ENCODE measurements at places on chromosomes 13 and 19. TPM values are rescaled to one million over a fixed set of nuclear protein-coding genes. Genes with fewer than 3 reads are reported as not detected.

GRCh38 chr19:38061294-38061693, 154.3 kb downstream of the SIPA1L3 start:
- peak; percentile 95 for DNase-seq

GRCh38 chr13:110506396-110506795, 55.1 kb downstream of the RAB20 start:
- no peak for DNase-seq

Gene PGLYRP1
- not detected for polyA plus RNA-seq

DNA sequence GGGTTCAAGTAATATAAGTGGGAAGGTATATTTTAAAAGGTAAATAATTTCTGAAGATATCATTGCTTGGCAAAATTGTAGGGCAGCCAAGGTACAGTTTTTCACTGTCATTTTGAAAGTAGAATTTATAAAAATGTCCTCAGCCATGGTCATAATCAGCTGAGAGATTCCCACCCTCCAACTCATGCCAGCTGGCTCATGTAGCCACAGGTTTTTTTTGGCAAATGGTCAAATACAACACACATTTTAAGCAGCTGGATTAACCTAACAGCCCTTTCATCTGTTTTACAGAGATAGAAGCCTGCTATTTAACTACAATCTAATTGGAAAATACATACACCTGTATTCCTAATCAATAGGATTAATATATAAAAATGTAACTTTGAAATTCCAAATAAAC, 619.2 kb upstream of the SGCG start:
- no peak for DNase-seq

GRCh38 chr19:30686176-30686820, 314.1 kb downstream of the ZNF536 start:
- no peak for DNase-seq

DNA sequence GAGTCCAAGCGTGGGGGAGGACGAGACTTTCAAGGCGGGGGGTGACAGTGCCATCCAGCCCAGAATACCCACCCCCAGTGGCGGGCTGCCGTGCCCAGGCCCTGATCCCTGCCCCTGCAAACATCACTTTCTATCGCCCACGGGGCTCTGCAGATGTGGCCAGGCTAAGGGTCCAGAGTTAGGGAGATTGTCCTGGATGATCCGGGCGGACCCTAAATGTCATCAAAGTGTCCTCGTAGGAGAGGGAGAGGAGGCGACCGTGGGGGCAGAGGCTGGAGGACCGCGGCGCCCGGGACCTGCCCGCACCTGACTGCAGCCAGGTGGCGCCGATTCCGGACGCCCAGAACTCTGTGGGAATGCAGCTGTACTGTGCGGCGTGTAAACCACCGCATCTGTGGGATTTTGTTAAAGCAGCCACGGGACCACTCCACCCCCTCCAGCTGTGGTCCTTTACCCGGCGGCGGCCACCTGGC, 32.4 kb downstream of the GJA3 start:
- DNase-seq = no peak

Gene DIAPH3
- polyA plus RNA-seq = 8.9 TPM

Gene WDR88
- not detected for polyA plus RNA-seq

DNA sequence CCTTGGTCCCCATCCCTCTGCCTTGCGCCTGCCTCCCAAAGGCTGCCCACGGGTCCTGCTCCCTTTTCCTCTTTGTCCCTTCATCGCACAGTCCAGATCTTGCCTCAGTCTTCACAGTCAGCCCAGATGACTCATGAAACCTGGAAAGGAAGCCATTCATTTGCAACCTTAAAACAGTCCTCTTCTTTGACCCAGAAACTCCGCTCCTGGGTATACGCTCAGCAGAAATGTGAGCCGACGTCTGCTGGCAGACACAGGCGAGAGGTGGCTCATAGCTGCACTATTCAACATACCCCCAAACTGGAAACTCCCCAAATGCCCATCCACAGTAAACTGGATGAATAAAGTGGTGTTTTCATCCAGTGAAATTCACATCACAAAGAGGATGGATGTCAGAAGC, 13.6 kb upstream of the PEPD start:
- peak; percentile 34 for DNase-seq

GRCh38 chr13:43631106-43631505, 155.7 kb downstream of the ENOX1 start:
- DNase-seq = no peak

GRCh38 chr19:45161738-45162607, 1.2 kb upstream of the NKPD1 start:
- peak; percentile 28 for DNase-seq

DNA sequence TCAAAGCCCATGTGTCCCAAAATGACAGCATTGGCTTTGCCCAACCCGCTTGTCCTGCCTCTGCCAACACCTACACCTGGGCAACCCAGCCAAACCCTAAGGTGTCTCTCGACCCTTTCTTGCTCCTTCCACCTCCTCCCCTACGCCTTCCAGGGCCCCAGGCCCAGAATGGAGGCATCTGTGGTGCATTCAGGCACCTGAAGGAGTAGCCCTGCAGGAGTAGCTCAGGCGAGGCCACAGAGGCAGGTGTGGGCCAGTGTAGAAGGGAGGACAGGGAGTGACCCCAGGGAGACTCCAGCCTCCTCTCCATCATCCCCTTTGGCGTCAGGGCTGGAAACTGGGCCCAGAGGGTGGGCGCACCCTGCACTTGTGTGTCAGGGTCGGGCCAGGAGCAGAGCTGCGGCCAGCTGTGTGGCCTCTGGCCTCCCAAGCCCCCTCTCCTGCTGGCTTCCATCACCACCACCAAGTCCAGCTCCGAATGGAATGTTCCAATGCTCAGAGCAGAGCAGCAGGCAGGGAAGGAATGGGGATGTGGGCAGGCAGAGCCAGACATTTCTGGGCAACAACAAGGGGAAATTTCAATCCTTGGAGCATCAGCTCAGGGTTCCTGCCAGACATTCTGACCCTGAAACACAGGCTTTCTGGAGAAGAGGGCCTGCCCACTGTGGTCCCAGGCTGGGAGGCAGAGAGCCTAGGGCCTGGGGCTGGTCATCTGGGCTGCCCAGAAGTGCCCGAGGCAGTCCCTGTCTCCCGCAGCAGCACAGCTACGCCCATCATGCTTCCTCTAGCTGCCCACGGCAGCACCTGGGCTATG, 16.4 kb downstream of the PLEKHF1 start:
- no peak for DNase-seq

GRCh38 chr19:8245869-8246835, 37.0 kb downstream of the CERS4 start:
- no peak for DNase-seq

DNA sequence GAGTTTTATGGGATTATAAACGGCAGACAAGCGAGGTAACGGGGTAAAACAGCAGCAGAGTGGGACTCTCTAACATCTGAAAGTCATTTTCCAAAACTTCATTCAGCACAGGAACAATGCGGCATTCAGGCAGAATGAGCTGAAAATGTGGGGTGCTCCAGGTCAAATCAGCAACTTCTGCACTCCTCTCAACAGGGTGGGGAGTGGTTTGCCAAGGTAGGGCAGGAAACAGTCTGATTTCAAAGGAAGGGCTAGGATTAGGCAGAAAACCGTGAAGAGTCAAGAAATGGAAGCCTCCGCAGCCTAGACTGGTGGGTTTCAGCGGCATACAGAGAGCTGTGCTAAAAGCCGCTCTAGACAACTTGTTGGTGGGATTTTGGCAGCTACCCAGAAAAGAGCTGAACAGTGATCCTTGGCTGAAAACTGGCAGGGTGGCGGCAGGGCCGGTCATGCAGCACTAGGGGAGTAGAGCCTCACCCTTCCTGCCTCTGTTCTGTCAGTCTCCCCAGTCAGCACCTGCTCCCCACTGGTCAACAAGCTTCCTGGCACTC, 154.2 kb upstream of the KLF12 start:
- DNase-seq = no peak

- DNase-seq = no peak
Measured at GRCh38 chr13:20209948-20210347, 17.2 kb upstream of the GJB2 start.

DNA sequence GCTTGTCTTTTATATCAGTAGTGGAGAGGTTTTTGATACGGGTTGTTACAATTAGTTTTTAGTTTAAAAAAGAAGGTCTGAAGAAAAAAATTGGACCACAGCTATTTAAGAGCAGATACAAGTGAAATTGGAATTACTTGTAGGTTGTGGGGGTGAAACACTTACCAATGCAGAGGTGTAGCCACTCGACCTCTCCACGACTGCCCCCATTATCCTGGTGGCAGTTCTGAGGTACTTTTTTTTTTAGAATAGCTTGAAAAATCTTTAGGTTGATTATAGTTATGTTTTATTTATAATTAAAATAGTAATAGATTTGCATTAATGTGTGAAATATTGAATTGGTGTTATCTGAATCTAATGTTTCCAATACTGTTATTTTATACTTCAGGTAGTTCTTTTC, 60.7 kb downstream of the PAN3 start:
- DNase-seq = no peak

DNA sequence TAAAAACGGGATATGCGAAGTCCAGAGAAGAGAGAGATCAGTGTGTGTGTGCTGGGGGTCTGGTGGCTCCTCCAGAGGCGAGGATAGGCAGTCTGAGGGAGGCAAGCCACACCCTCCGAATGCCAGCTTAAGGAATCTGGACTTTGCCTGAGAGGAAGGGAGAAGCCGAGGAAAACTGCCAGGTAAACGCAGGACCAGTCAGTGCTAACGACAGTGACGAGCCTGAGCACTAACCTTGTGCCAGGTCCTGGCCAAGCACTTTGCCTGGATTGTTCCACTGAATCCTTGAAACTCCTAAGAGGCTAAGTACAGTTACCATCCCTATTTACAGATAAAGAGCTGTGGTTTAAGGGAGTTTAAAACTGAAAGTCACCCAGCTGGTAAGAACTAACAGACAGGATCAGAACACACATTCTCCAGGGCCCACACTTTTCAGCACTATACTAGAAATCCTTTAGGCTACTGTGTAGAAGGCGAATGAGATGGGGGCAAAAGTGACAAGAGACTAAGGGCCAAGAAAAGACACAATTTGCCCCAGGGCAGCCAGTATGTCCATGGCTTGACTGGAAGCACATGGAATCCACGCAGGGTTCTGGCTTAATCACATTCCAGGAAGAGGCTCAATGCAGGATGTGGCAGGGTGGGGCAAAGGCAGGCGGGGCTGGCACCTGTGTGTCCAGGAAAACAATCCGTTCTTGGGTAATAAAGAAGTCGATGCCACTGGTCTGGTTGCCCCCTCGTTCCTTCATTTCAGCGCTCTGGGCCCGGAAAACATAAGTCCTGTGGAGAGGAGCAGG, 15.1 kb downstream of the SMG9 start:
- DNase-seq = no peak

GRCh38 chr19:16604615-16605014, 23.4 kb downstream of the MED26 start:
- no peak for DNase-seq

DNA sequence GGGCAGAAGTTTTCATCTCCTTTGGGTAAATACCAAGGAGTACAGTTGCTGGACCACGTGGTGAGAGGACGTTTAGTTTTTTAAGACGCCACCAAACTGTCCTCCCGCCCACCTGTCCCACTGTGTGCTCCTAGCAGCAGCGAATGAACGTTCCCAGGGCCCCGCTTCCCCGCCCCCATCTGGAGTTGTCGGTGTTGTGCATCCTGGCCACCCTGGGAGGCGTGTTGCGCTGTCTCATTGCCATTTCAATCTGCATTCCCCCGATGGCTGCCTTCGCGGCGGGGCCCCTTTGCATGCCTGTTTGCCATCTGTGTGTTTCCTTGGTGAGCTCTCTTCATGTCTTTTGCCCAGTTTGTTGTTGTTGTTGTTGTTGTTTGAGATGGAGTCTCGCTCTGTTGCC, 76.1 kb downstream of the KDM4B start:
- DNase-seq = no peak

- DNase-seq = no peak
Measured at GRCh38 chr19:1913781-1914577, 8.8 kb downstream of the ADAT3 start.

GRCh38 chr13:102642029-102642428, 45.2 kb downstream of the TPP2 start:
- DNase-seq = no peak

GRCh38 chr13:51000571-51001260, 91.1 kb downstream of the RNASEH2B start:
- peak; percentile 42 for DNase-seq

- peak; percentile 86 for DNase-seq
Measured at GRCh38 chr13:111280681-111281585, 39.5 kb upstream of the TEX29 start.

Gene CNFN
- polyA plus RNA-seq = 1.0 TPM

Gene MEIOSIN
- polyA plus RNA-seq = not detected

Data from IMR-90 (cell line).